Osteoblast (primary cell): ENCODE measurements at places on chromosomes 7 and 10. TPM values are rescaled to one million over a fixed set of nuclear protein-coding genes. Genes with fewer than 3 reads are reported as not detected.

Gene BMPER
- total RNA-seq: 9.7 and 11.2 TPM in 2 replicates

Gene TRIM50
- not detected in 2 replicates for total RNA-seq

GRCh38 chr7:79090543-79090942 lies 362.9 kb downstream of the MAGI2 start:
- no peak overlapping the region for H3K4me3 ChIP-seq
- H3K27ac ChIP-seq: no peak overlapping the region
- H3K4me1 ChIP-seq: peaks cover 16% of the 10 kb centered on the region
- DNase-seq: no peak

- H3K4me3 ChIP-seq: no peak within 1 kb of the TSS
- no peaks in the 10 kb centered on the region for H3K4me1 ChIP-seq
- DNase-seq: no peak
- H3K36me3 ChIP-seq: no peaks in the 10 kb centered on the region
- H3K27ac ChIP-seq: no peak within 1 kb of the TSS
Measured at GRCh38 chr10:13234172-13234571, at the start of gene UCMA. TSS of gene UCMA (minus strand) at chr10:13234374. CDS start at chr10:13234258, 116 bp downstream.

- H3K27ac ChIP-seq: no peak overlapping the region
- DNase-seq: peak; percentile 73
- H3K27me3 ChIP-seq: no peaks in the 10 kb centered on the region
- H3K4me3 ChIP-seq: no peak overlapping the region
- H3K4me1 ChIP-seq: no peaks in the 10 kb centered on the region
- H3K36me3 ChIP-seq: no peaks in the 10 kb centered on the region
Measured at GRCh38 chr10:73923935-73924598, 13.1 kb downstream of the PLAU start.

DNA sequence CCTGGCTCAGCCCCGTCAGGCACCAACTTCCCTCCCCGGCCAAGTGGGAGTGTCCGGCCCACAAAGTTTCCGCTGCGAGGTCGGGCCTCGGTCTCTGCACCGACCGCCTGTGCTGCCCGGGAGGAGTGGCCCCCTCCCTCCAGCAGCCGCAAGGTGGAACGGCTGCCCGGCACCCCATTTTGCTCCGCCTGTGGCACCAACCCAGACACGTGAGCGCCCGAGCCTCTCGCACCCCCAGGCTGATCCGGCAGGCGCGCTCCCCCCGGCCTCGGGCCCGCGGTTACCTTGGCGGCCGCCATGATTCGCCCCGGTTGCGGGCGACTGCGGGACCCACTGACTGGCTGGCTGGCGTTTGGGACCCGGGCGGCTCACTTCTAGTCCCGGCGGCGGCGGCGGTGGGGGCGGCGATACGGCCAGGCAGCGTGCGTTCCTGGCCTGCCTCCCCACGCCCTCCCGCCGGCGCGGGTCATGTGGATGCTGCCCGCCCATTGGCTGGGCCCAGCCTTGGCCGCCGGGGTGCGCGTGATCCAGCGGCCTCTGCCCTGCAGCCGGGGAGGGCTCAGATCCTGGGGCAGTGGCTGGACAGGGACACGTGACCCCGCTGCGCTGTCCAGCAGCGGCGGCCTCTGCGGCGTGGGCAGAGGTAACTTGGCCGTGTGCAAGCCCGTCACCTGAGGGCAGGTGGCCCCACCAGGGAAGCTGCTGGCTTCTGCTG lies at the start of gene SLC25A13:
TSS of gene SLC25A13 (minus strand) at position 441 of the 715 bp plus-strand sequence. CDS start at position 299, 142 bp downstream.
- H3K27ac ChIP-seq: peak within 1 kb of the TSS; percentile 79
- H3K4me3 ChIP-seq: peak within 1 kb of the TSS; percentile 90
- H3K27me3 ChIP-seq: no peaks in the 10 kb centered on the region
- DNase-seq: peak; percentile 98
- H3K4me1 ChIP-seq: peaks cover 7% of the 10 kb centered on the region
- no peaks in the 10 kb centered on the region for H3K36me3 ChIP-seq
